ENCODE measurements at places on chromosomes 1 and 21.

DNA sequence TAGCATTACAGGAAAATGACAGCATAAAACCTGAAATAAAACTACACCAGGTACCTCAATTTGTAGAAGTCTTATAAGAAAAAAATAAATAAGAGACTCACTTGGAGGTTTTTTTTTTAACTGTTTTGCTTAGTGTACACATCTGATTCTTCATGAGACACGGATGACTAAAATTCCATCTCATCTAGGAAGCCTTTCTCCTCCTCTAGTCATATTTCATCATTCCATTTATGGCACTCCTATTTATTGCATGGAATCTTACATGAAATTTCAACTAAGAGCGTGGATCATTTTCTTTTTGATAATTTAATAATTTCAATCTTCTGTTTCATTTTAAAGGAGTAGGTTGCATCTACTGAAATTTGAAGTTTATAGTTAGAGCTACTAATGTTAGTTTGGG, 1.6 kb upstream of the PTGS2 start:
- DNase-seq, result no peak

DNA sequence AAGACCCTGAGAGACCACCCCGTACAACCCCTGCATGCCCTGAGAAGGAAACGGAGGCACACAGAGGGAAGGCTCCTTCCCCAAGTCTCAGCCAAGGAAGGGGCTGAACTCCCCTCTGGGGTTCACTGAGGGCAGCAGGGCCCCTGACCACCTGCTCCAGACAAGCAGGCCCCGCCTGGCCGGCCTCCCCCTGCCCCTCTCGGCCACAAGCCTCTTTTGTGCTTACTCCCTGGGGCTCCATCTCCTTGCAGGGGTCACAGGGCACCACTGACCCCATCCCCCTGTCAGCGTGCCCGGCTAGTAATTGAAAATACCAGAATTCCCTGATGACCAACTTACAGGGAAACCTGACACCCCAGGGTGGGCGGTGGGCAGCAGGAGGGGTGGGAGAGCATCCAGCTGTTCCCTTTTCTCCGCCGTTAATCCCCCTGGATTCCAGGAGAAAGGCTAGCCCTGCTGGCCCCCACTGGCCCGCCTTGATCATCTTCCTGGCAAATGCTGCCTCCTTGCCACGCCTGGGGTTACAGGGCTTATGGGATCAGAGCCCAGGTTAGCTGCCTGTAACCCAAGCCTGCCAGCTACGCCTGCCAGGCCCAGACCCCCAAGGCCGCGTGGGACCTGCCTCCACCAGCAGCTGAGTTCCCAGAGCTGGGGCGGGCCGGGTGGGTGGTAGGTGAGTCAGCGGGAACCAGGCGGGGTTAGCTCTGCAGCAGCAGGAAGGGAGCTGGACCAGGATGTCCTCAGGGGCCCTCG, 96.1 kb downstream of the LACTBL1 start:
- DNase-seq, result no peak

- DNase-seq, result no peak
Measured at GRCh38 chr1:39872698-39873097, 10.6 kb downstream of the TRIT1 start.

DNA sequence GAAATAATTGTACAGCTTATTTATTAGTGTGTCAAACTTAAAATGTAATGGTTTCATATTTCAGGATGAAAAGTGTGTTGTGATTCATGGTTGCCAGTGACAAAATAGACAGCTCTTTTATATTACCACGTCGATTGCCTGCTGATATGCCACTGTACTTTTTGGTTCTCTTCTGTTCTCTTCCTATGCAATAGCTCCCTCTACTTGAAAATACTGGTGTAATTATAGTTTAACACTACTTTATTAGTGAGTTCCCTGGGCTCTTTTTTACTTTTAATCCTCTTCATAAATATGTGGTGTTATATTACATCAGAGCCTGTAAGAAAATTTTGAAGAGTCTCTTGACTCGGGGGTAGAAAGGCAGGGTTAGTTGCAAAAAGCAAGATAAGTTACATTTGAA, 111.3 kb downstream of the PATJ start:
- DNase-seq, result no peak

- no peak for DNase-seq
Measured at GRCh38 chr1:117611121-117611601, 5.3 kb downstream of the TENT5C start.

DNA sequence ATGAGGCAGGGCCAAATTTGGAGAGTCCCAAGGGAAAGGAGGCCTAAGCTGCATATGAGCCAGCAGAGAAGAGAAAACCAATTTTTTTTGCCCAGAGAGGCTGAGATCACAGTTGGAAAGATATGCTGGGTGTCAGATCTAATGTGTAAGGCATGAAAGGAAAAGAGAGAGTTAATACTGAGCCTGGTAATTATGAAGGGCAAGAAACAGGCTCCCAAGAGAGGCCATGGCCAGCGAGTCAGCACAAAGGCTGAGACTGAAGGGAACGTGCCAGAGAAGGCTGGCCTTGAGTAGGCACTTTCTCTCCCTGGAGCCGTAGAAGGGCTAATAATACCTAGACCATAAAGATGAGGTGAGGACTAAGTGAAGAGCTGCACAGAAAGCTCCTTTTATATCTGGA, 31.8 kb upstream of the BEND5 start:
- DNase-seq, result no peak
